ENCODE measurements at places on chromosomes 16 and 17.
A peak's percentile ranks its signal among the peaks of the same experiment; 100 is the strongest.

- no peak for DNase-seq
Observed at GRCh38 chr17:10756185-10756584, 26.4 kb upstream of the TMEM220 start.

GRCh38 chr17:36921095-36921851, 16.0 kb upstream of the LHX1 start:
- peak; percentile 65 for DNase-seq

GRCh38 chr17:17366941-17367875, 64.0 kb downstream of the NT5M start:
- no peak for DNase-seq

- DNase-seq = no peak
Observed at GRCh38 chr16:48244863-48245195, 729 bp downstream of the LONP2 start.

DNA sequence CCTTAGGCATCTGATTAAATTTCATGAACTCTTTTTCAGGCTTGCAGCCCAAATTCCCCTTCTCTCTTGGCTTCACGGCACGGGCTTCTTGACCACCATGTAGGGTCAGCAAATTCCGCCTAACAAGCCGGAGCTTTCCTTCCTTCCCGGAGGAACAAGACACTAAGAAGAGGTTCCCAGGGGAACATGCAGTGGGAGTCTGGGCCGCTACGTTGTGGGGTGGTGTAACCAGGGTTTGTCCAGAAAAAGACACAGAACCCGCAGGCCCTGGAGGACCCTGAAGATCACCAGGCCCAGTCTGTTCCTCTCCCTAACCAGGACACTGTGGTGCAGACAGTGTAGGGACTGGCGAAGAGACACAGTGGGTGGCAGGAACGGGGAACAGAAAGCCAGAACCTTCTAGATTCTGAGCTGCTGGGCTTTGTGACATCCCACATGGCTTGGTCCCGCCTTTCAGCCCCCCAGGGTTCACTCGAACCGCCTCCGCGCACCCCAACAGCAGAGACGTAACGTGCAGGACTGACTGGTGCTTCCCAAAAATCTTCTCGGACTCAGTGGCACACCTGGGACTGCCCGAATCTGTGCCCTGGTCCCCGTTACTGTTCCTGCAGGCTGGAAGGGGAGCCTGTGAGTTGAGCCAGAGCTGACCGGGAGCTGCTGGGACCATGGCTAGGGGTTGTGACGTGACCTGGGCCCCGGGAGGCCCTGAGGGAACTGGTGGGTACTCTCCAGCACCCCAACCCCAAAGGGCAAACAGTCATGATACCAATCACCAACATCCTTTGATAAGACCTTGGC, 55.2 kb downstream of the TBC1D16 start:
- DNase-seq = no peak

GRCh38 chr16:21685034-21685455, 21.3 kb downstream of the OTOA start:
- no peak for DNase-seq

GRCh38 chr17:68612923-68613292, 11.7 kb upstream of the FAM20A start:
- DNase-seq = no peak

DNA sequence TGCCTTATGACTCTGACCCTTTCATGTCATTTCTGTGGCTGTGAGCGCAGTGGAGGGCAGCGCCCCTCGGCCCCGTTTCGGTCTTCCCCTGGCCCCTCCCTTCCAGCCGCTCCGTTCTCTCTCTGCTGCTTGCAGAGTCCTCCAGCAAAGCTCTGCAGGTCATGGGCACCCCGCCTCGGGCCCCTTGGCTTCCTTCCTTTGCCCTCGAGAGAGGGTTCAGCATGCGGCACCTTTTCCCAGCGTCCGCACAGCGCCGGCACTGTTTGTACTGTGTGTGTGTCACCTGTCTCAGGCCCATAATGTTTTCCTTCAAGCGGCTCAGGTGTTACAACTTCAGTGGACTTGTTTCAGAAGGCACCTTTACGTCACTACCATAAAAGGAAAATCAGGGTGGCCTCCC, 98.5 kb downstream of the RAP1GAP2 start:
- no peak for DNase-seq

Data from stimulated activated CD4-positive, alpha-beta T cell treated with anti-CD3 and anti-CD28 coated beads, Interleukin-12 subunit alpha, Interleukin-12 subunit beta, amount 100 ng/mL, for 24 hours (primary cell).